ENCODE measurements at places on chromosomes 16 and 17.

DNA sequence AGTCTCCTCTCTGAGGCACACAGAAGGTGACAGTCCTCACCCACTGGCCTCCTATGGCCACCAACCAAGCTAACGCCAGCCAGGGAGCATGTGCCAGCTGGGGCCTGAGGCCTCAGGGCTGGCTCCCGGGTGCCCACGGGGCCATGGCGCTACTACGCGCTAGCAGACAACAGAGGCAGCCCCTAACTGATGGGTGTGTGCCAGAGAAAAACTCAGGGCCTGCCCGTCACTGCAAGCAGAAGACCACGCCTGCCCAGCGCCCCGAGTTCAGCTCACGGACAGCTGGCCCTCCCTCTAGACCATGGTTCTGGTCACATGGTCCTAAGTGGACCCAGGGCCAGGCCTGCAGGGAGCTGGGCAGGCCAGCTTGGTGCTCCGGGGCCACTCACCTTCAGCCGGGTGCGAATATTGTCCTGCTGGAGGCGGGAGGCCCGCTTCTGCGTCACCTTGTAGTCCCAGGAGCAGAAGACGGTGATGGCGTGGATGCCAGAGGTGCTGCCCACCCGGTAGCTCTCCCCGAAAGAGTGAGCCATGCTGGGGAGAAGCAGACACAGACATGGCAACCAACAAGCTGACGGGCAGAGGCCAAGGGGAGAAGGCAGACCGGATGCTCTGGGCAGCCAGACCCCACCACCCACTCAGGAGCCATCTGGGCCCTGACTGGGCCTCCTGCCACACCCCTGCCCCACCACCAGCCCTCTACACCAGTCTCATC is 6.2 kb downstream of the TMC6 start:
- no peak for DNase-seq

DNA sequence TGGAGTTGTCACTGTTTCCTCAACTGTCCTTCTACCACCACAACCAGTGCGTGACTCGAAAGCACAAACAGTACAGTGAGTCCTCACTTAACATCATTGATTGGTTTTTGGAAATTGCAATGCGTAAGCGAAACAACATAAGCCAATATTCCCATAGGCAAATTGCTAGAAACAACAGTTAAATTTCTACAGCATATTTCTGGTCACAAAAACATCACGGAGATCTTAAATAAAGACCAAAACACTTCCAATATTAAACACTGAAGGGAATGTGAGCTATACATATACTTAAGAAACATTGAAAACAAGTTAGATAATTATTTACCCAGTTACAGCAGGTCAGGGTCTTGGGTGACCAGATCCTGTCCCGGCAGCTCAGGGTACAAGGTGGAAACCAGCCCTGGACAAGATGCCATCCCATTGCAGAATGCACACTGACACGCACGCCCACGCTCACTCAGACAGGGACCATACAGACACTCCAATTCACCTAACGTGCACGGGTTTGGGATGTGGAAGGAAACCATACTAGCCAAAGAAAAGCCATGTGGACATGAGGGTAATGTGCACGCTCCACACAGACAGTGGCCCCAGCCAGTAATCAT is 4.7 kb downstream of the SLC13A5 start:
- DNase-seq: no peak

DNA sequence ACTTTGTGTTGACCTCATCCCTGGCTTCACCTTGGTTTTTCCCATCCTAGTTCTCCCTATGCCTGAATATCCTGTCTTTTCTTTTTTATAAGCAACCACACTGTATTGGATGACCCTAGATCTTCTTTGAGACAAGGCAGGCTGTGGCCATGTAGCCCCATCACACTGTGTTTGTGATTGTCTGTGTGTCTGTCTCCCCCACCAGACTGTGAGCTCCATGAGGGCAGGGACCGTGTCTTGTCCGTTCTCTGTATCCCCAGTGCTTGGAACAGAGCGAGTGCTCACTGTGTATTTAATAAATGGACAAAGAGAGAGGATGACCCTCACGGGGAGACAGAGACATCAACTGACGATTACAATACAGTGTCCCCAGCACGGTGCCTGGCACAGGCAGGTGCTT is 7.1 kb downstream of the SLC25A39 start:
- DNase-seq: no peak

DNA sequence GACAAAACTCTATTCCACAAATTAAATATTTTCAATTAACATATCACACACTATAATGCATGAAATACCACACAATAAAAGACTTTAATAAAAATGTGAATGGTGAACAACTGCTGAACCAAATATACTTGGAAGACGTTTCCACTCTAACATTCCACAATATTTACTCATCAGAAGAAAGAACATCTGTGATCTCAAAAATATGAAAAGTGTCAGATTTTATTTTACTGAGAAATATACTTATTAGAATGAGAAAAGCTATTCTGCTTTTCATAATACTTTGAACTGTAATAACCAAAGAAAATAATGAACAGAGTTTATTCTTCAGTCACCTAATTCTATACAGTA is 181.8 kb upstream of the AXIN2 start:
- DNase-seq: no peak

DNA sequence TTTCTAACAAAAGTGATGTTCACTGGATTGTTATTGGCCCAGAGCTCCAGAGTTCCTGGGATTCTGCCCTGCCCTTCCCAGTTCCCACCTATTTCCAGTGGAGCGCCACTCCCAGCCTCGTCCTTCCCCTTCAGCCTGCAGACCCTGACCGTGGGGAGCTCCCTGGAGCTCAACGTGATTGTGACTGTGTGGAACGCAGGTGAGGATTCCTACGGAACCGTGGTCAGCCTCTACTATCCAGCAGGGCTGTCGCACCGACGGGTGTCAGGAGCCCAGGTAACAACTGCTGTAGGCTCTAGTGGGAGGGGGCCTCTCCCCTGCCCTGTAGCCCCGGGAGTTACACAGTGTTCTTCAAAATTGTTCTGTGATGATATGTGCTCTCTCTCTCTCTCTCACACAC is 11.8 kb downstream of the COX6A2 start:
- DNase-seq: no peak

GRCh38 chr16:450785-451512 is 25.5 kb downstream of the RAB11FIP3 start:
- peak; percentile 64 for DNase-seq

DNA sequence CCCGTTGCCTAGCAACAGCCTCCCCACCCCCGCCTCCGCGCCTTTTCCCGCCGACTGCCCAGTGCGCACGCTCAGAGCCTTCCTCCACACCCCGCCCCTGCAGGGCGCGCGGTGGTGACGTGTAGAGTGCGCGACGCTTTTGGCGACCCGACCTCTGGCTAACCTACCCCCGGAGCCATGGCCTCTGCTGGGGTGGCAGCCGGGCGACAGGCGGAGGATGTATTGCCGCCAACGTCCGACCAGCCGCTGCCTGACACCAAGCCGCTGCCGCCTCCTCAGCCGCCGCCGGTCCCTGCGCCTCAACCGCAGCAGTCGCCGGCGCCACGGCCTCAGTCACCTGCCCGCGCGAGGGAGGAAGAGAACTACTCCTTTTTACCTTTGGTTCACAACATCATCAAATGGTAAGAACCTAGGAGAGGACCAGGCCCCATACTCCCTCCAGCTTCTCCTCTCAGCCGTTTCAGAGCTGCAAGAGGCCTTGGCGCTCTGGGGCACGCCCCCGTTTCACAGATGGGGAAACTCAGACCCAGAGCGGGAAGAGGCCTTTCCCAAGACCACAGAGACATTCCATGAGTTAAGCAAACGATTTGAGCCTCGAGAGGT is at the start of gene MED9:
TSS of gene MED9 (plus strand) at position 136 of the 603 bp plus-strand sequence. CDS start at position 178, 42 bp downstream.
- DNase-seq: peak; percentile 90

DNA sequence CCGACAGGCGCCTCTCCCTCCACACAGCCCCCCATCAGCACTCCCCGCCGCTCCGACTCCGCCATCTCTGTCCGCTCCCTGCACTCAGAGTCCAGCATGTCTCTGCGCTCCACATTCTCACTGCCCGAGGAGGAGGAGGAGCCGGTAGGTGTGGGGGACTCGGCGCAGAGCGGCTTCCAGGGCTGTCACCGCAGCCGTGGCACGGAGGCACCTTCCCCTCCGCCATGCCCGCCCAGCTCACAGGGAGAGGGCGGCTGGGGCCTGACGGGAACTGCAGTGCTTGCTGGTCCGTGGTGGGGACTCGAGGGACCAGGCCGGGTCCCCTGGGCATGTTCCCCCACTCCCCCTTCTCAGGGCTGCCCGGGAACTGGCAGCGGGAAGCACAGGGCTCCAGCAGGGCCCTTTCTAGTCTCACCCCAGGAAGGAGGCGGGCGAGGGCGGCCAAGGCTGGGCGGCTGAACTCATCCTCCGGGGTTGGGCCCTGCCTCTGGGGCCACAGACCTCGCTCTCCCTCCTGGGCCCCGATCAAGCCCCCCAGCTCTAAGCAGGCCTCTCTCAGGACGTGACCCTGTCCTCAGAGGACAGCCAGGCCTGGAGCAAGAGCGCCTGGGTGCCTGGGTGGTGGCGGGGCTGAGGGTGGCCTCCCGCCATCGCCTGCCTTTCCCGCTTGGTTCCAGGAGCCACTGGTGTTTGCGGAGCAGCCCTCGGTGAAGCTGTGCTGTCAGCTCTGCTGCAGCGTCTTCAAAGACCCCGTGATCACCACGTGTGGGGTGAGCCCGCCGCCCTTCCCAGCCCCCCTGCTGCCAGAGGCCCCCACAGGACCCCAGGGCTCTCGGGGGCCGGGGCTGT is 15.2 kb downstream of the TRAF7 start:
- DNase-seq: no peak

GRCh38 chr16:84656649-84657048 is 8.3 kb downstream of the KLHL36 start:
- no peak for DNase-seq

GRCh38 chr16:23279721-23280153 is 22.4 kb upstream of the SCNN1B start:
- DNase-seq: peak; percentile 98

DNA sequence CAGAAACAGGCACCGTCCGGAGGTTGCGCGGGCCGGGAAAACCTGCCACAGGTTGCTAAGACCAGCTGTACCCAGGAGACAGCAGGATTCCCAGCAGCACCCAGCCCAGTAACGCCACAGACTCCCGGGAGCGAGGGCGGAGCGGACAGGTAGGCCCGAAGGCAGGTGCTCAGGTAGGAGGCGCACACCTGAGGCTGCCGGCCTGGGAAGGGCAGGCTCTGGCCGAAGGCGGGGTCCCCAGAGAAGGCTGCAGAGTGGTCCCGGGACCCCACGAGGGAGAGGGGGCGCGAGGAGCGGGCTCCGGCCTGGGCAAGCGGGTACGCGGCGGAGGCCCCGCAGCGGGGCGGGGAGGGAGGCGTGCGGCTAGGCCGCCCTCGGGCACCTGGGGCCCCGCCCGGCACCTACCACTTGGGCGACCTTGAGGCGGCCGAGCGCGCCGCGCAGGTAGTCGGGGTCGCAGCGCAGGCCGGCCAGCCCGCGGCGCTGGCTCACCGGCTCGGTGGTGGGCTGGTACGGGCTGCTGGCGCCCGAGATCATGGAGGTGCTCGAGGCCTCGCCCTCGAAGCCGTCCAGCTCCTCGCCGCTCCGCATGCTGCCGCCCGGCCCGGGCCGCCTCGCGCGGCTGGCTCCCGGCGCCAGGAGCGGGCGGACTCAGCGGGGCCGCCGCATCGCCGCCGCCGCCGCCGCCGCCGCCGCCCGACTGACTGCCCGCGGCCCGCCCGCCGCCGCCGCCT is 441 bp downstream of the CMTM4 start:
- peak; percentile 39 for DNase-seq

DNA sequence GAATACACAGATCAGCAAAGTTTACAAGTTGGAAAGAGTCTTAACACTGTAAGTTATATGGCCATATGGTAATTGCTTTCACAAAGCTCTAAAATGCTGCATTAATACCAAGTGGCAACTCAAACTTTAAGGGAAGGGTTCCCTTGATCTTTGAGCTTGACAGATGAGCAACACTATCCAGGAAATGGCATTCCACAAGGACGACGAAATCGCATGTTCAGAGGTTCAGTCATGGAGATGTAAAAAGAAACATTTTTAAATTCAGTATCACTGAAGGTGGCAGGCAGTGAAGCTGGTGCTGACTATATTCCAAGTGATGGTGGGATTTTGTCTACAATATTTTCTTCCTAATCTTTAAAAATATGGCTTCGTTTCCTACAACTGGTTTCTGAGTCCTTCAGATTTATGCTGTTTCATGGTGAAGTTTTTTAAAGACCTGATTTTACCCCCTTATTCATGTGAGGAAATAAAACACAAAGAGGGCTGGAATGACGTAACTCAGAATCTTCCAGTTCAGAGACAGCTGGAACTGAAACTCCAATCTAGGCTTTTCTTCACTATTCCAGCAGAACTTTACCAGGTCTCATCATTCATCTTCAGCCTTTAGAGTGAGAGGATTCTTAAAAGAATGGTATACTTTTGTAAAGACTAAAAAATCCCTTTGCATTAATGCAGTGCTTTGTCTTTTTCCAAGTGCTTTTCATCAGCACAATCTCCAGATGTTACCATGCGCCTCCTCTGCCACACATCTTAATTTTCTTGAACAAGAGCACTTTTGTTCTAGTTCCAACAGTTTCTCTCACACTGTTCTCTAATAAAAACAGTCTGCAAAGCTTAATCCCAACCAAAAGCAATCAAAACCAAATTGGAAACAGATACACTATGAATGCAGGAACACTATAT is 20.2 kb downstream of the CHCT1 start:
- DNase-seq: no peak

- DNase-seq: no peak
These were observed 1.7 kb downstream of the VWA3A start for GRCh38 chr16:22093996-22094395.

GRCh38 chr16:48158296-48158695 is 2.5 kb upstream of the ABCC12 start:
- DNase-seq: no peak

DNA sequence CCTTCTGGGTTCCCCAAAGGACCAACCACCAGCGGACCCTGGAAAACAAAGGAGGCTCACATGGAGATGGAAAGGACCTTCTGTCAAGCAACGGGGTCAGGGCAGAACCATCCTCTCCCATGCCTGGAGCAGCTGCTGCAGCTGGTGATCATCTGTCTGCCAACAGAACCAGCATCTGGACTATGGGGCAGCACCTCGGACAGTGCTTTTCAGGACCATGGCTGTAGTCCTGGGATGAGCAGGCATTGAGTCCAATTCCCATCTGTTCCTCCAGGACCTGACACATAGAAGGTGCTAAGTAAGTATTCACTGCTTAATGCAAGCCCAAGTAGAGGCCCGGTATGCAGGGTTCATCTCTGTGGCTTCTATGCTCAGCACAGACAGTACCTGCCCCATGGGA is 304.7 kb downstream of the XYLT1 start:
- DNase-seq: no peak

- DNase-seq: no peak
These were observed 54.8 kb downstream of the VAC14 start for GRCh38 chr16:70746040-70746707.

DNA sequence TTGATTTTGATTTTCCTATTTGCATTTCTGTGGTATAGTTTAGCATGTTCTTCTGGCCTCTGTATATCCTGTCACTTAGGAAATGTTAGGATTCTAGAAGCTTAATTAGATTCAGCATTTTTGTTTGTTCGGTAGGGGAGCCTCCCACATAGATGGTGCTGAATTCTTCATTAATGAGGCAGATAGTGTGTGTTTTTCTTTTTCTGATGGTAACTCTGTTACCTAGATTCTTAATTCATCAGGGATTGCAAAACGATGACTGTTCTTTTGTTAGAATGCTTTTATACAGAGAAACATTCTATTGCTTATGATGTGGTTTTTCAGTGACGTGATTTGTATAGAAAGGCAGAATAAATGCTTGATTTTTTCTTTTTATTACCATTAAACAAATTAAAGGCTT is 19.0 kb downstream of the BANP start:
- DNase-seq: no peak

Data from NCI-H1105 treated with DMSO at 0.1 percent for 48 hours (cell line).